ENCODE measurements at places on chromosomes 3 and 15. TPM values are rescaled to one million over a fixed set of nuclear protein-coding genes. Genes with fewer than 3 reads are reported as not detected.

GRCh38 chr15:73677146-73677607 lies 7.0 kb upstream of the CD276 start:
- peak; percentile 41 for DNase-seq
- H3K4me1 ChIP-seq = no peaks in the 10 kb centered on the region
- peaks cover 20% of the 10 kb centered on the region for H3K27me3 ChIP-seq
- H3K36me3 ChIP-seq = no peaks in the 10 kb centered on the region

STX19 gene
- not detected for total RNA-seq

CYP1A2 gene
- not detected for total RNA-seq

DNA sequence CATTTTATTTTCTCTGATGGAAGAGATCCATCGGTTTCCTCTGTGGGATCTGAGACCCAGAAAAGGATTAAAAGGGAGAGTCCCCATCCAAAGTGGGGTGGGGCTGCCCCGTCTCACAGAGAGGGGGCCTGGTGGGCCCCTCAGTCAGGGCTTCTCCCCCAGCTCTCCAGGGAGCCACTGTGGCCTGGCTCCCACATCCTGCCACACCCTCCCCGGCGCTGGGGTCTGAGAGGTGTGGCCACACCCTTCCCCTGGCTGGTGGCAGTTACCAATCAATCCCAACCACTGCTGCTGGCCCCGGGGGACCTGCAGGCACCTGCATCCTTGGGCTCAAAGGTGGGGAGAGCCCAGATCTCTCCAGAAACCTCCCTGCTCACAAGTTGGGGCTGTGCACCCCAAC lies 161.8 kb upstream of the IQSEC1 start:
- no peaks in the 10 kb centered on the region for H3K4me1 ChIP-seq
- peaks cover 8% of the 10 kb centered on the region for H3K27me3 ChIP-seq
- H3K27ac ChIP-seq = no peak overlapping the region
- H3K4me3 ChIP-seq = no peak overlapping the region
- H3K36me3 ChIP-seq = no peaks in the 10 kb centered on the region
- no peak for DNase-seq

GRCh38 chr15:59140422-59141226 lies 35.7 kb downstream of the CCNB2 start:
- no peak overlapping the region for H3K4me3 ChIP-seq
- H3K27me3 ChIP-seq = no peaks in the 10 kb centered on the region
- no peak overlapping the region for H3K27ac ChIP-seq
- H3K4me1 ChIP-seq = no peaks in the 10 kb centered on the region

RTP1 gene
- total RNA-seq = not detected

SSUH2 gene
- total RNA-seq = not detected

DNA sequence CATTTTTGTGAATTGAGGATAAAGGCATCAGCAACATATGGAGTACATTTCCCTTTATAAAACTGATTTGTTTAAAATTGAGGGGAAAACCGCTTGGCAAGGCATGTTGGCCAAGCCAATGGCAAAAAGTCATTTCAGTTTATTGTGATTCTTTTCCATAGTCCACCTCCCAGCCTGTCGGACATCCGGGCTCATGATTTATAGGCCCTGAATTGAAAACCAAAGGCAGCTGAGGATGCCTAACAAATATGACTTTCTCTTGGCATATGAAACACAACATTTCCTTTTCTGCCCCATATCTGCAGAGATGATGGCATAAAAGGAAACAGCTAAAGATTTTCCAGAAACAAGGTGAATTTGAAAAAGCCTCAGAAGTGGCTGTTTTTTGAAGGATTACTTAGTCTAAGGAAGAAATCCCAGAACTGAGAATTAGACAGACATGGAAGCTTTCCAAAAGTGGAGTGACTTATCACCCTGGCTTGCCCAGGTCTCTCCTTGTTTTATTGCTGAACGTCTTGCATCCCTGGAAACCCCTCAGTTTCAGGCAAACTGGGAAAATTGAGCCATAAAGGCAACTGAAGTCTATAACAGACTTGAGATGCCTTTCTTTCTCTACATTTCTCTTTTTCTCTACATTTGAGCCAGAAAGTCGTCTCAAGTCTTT lies 74.0 kb downstream of the COL8A1 start:
- no peaks in the 10 kb centered on the region for H3K27me3 ChIP-seq
- DNase-seq = no peak
- no peak overlapping the region for H3K27ac ChIP-seq
- H3K4me3 ChIP-seq = no peak overlapping the region

DNA sequence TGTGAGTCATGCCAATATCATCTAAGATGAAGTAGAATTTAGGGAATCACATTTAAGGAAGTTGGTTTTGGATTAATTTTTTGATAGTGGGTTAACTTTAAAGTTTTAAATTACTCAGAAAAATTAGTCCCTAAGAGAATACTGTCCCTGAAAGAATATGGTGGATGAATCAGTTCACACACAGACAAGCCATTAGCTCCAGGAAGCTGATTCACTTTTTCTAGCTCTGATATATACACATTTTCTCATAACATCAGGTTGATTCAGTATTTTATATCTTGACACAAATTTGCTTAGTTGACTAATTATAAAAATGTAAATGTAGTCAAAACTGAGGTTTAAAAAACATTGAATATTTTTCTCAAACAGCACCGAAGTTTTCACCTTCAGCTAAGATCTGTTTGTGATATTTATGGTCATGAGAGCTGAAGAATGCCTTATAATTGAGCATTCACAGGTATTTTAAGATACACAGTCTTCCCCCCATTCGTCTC lies 55.1 kb downstream of the MYH15 start:
- H3K27me3 ChIP-seq = no peaks in the 10 kb centered on the region
- H3K36me3 ChIP-seq = no peaks in the 10 kb centered on the region
- peaks cover 7% of the 10 kb centered on the region for H3K4me1 ChIP-seq
- H3K27ac ChIP-seq = no peak overlapping the region
- peak; percentile 20 for DNase-seq

- peaks cover 14% of the 10 kb centered on the region for H3K4me1 ChIP-seq
- H3K36me3 ChIP-seq = no peaks in the 10 kb centered on the region
- H3K27me3 ChIP-seq = peaks cover 20% of the 10 kb centered on the region
- peak overlapping the region; percentile 86 for H3K27ac ChIP-seq
- DNase-seq = peak; percentile 93
These were observed 132.6 kb upstream of the HES1 start for GRCh38 chr3:194003114-194004057.

DNA sequence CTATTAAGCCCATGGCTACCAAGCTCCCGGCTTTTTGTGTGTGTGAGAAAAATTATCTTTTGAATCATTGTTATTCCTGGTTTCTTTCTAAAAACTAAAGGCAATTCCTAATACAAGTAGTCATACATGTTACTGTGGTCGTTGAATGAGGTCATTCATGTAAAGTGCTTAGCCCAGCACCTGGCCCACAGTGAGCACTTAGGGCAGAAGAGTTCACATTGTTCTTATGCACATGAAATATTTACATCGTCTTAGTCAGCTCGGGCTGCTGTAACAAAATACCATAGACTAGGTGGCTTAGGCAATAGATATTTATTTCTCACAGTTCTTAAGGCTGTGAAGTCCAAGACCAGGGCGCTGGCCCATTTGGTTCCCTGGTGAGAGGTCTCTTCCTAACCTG lies 216.1 kb downstream of the SHQ1 start:
- H3K36me3 ChIP-seq = no peaks in the 10 kb centered on the region
- H3K4me3 ChIP-seq = no peak overlapping the region
- H3K27me3 ChIP-seq = peaks cover 8% of the 10 kb centered on the region
- H3K27ac ChIP-seq = no peak overlapping the region
- H3K4me1 ChIP-seq = no peaks in the 10 kb centered on the region

CHAC1 gene
- 70.8 TPM for total RNA-seq

PP2D1 gene
- total RNA-seq = not detected

- no peaks in the 10 kb centered on the region for H3K4me1 ChIP-seq
- no peaks in the 10 kb centered on the region for H3K27me3 ChIP-seq
- no peaks in the 10 kb centered on the region for H3K36me3 ChIP-seq
- no peak overlapping the region for H3K27ac ChIP-seq
These were observed 365.2 kb downstream of the TUSC7 start for GRCh38 chr3:117074826-117075225.

- H3K4me1 ChIP-seq = no peaks in the 10 kb centered on the region
- H3K27ac ChIP-seq = no peak overlapping the region
- no peak overlapping the region for H3K4me3 ChIP-seq
- no peaks in the 10 kb centered on the region for H3K36me3 ChIP-seq
- no peak for DNase-seq
These were observed 476.1 kb downstream of the EDEM1 start for GRCh38 chr3:5663601-5664000.

Measured in astrocyte (in vitro differentiated cells and primary cell).